ENCODE measurements at places on chromosomes 3 and 15. TPM values are rescaled to one million over a fixed set of nuclear protein-coding genes. Genes with fewer than 3 reads are reported as not detected.
A peak's percentile ranks its signal among the peaks of the same experiment; 100 is the strongest.

- DNase-seq, result no peak
Measured at GRCh38 chr15:53360881-53361280, 398.6 kb downstream of the WDR72 start.

- no peak for DNase-seq
Measured at GRCh38 chr3:105862217-105862616, 6.6 kb downstream of the CBLB start.

DNA sequence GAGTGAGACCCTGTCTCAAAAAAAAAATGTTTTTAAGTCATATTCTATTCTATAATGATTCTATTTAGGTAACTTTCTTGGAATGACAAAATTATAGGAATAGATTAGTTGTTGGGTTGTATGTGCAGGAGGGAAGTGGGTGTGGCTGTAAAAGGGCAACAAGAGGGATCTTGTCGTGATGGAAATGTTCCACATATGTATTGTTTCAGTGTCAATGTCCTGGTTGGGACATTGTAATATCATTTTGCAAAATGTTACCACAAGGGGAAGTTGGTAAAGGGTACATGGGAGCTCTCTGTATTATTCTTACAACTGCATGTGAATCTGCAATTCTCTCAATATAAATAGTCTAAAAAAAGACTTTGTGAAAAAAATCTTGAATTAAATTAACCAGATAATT, 14.3 kb upstream of the ABHD5 start:
- DNase-seq, result no peak

DNA sequence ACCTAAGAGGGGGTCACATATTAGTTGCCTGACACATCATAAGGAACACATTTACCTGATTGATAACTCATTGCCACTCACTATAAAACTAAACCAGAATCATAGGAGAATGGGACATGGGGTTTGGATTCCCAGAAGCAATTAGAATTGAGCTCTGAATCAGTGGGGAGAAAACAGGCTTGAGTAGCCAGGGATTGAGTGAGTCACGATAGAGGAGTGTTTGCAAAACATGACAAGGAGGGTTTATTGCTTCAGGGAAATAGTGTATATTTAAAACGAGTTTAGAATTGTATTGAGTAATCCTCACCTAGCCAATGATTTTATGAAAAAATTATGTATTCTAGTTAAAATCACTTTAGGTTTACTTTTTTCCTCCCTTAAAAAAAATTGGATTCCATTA, 101.1 kb upstream of the THRB start:
- no peak for DNase-seq

GRCh38 chr3:157319672-157320071, 117.0 kb upstream of the PTX3 start:
- DNase-seq, result no peak

- no peak for DNase-seq
Measured at GRCh38 chr3:12197475-12197874, 38.8 kb upstream of the TIMP4 start.

- peak; percentile 54 for DNase-seq
Measured at GRCh38 chr15:40769274-40770146, at the start of gene C15orf62. C15orf62 (plus strand) TSS chr15:40769980; CDS start chr15:40770496, 516 bp downstream.

The ZNF609 gene
- total RNA-seq, result 24.8 TPM

The TRPM1 gene
- total RNA-seq, result 0.48 TPM

The SLC12A1 gene
- 0.26 TPM for total RNA-seq

The STAC gene
- total RNA-seq, result 5.2 TPM
